ENCODE measurements at places on chromosomes 4 and X.

- no peak for DNase-seq
Observed at GRCh38 chr4:27692868-27693634, 832.4 kb downstream of the STIM2 start.

DNA sequence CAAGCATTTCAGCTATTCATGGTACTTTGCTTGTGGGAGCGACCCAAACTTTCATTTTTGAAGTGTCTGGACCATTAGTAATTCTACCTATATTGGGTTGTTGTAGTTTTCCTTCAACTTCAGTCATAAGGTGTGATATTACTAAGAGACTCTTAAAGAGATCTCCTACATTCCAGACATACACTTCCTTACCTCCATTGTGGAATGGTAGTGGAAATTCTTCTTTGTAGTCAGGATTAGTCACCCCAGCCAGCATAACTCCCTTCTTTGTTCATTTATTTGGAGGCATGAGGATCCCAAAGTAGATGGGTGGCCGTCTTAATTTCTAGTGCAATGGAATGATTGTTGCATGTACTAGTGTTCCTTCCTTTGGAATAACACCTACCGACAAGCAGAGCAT lies 991.4 kb downstream of the ARAP2 start:
- no peak for DNase-seq

DNA sequence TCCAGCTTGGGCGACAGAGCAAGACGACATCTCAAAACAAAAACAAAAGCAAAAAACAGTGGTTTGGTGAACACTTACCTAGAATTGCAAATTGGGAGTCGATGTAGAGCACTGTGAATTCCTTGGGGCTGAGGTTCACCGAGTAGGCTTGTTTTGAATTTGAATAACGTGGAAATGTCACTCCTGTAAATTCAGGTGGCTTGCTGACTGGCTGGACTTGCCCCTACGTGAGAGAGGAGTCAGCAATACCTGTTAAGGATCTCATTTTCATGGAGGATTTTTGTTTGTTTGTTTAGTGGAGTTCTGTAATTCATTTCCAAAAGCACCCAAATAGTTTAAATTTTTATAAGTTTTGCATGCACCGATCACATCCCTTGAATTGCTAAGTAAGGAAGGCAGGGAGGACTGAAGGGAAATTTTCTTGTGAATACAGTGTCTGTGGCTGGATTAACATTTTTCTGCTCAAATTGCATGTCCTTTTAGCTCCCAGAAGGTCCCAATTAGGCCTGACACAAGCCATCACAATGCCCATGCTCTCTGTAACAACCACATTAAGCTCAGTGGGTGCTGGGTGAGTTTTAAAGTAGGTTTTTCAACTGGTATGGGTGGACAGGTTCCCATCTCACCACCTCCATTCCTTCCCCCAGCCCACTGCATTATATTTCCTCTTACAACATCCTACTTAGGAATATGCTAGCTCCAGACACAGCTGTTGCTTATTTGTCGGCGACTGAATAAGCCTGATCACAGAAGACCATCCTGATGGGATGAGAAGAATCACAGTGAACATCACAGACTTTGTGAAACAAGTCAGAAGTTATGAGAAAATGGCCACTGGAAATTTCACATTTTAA lies 58.5 kb upstream of the TTC29 start:
- DNase-seq = no peak

DNA sequence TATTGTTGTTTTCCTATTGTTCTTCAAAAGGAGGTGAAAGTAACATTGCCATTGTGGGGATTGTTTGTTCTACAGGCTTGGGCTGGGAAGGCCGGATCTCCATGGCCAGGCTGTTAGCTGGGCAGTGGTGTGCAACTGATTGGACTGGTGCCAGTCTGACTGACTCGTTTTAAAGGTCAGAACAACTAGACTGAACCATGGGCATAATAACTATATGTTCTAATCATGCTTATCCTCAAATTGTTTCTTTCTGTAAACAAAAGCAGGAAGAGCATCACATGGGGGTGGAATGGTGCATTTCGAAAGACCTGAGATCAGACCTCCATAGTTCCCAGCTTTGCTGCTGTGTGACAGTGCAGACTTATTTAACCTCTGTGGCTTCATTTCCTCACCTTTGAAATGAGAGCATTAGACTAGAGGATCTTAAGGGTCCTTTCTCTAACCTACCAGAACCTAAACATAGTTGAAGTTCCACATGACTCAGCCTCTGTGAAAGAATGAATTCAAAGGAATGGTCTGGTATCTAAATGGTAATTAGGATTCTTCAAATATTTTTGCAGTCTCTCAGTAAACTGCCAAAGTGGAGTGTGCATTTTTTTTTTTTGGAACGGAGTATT lies 66.7 kb upstream of the PGRMC2 start:
- peak; percentile 4 for DNase-seq

DNA sequence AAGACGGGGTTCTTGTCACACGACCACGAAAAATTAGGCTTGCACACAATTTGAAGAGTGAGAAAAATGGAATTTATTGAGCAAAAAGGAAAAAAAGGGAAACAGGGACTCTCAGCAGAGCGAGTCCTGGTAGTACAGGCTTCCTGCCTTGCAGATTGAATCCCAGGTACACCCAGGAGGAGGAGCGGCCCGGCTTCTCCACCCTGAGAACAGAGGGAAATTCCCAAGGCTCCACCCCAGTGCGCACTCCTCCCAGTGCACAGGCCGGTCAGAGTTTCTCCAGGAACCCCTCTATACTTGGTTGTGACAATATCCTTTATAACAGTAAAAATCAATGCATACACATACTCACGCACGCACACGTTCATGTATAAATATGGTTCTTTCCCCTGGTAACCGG lies 22.0 kb downstream of the SLC4A4 start:
- no peak for DNase-seq

DNA sequence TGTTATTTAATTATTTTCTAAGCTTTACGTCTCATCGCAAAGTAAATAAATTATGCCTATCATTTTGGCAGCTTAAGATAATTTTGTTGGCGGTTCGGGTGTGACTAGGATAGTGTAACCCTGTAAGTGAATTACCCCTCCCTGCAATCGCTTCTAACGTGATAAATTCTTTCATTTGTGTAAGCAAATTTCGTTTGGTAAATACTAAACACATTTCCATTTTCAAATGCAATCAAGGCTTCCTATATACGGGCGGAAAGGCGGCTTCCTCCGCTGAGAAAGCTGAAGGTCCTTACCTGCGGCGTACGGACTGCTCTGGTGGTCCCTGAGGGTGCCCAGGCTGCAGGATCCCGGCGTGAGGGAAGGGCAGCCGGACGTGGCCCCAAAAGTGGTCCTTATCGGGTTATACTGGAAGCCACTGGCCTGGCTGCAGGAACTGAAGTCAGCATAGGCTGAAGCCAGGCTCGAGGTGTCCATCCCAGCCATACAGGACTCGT lies 403 bp downstream of the PHOX2B start:
- no peak for DNase-seq

DNA sequence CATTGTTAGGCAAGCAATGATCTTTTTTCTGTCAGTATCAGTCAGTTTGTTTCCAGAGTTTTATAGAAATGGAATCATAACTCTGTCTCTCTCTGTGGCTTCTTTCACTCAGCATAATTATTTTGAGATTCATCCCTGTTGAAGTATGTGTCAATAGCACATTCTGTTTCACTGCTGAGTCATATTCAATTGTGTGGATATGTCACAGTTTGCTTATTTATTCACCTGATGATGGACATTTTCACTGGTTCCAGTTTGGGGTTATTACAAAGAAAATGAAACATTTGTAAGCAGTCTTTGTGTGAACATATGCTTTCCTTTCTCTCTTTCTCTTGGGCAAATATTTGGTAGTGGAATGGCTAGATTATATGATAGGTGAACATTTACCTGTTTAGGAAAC lies 10.2 kb upstream of the ZNF718 start:
- no peak for DNase-seq

DNA sequence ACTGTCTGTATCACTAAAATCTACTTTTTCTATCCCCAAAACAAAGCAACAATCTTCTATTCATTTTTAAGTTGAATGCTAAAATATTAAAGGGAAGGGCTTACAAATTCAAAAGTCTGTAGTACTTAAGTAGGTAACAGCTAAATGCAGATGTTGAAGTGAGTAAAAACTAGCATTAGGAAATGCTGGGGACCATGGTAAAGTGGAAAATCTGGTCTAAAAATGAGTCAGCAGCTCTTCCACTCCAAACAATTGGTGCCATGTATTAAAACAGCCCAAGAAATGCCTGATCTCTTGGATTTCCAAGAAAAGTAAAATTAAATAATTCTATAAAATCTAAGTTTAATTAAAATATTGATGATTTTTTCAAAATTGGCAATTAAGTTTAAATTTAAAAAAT lies 73.3 kb upstream of the PPP3CA start:
- DNase-seq = no peak

DNA sequence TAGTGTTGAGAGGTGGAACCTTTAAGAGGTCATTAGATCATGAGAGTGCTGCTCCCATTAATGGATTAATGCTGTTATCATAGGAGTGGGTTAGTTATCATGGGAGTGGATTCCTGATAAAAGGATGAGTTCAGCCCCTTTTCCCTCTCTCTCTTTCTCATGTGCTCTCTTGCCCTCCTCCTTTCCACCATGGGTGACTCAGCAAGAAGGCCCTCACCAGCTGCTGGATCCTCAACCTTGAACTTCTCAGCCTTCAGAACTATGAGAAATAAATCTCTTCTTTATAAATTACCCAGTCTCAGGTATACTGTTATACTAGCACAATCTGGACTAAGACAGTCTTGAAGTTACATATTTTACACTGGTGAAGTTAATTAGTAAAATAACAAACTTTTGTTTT lies 10.0 kb upstream of the CDKL5 start:
- no peak for DNase-seq

DNA sequence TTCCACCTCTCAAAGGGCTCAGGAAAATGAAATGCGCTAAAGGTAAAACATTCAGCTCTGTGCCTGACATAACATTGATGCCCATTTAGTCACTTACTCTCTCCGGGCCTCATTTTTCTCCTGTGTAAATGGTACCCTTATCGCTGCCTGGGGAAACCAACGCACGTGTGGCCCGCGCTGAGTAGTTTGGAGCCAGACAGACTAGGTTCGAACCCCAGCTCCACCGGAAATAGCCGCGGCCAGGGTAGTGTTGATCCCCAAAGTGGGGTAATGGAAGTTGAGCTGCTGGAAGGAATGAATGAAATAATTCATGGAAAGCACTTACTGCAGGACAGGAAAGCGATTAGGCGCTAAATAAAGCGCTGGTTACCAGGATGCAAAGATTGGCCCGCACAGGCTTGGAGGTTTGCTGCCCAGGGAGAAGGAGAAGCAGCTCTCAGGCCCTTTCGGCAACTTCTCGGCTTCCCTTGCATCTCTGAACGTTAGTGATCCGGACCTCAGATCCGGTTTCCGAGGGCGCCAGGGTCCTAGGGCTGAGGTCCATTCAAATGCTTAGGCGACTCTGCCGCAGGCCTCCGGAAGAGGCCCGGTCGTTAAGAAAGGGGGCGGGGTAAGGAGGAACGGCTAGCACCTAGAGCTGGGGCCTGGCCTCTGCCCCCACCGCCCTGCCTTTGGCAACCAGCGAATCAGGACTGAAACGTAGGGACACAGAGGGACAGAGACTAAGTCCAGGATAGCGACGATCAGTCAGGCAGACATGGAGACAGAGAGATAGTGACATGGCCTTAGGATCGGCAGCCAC lies 13.3 kb downstream of the NKX3-2 start:
- no peak for DNase-seq

GRCh38 chr4:184444953-184445309 lies 29.4 kb downstream of the IRF2 start:
- no peak for DNase-seq

- no peak for DNase-seq
Observed at GRCh38 chr4:69773484-69773883, 13.1 kb upstream of the SULT1B1 start.

GRCh38 chr4:158768555-158769174 lies at the start of gene FNIP2:
TSS of gene FNIP2 (plus strand) at chr4:158769026. CDS start at chr4:158769213, 187 bp downstream.
- DNase-seq = peak; percentile 92

DNA sequence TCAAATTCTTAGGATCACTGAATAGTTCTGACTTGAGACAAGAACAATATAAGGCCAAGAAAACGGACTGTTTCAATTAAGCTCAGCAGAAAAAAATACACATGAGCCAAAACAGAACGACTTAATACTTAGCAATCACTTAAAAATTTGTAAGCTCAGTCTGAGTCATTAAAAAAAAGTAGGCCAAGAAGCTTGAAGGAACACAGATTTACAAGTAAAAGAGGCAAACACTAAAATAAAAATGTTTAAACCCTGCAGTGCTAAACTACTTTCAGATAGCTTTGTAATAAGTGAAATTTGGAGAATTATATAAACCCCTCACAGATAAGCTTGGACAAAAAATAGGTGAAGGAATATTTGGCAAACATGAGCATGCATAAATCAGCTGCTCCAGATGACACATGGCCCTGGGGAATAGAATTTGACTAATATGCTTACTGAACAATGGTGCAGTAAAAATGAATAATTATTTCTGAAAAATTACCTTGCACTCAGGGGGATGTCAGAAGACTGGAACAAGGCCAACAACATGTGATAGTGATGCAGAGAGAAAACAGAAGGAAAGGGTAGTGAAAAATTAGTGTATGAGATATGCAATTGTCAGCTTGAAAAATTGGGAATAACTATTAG lies 49.6 kb downstream of the LNX1 start:
- no peak for DNase-seq

DNA sequence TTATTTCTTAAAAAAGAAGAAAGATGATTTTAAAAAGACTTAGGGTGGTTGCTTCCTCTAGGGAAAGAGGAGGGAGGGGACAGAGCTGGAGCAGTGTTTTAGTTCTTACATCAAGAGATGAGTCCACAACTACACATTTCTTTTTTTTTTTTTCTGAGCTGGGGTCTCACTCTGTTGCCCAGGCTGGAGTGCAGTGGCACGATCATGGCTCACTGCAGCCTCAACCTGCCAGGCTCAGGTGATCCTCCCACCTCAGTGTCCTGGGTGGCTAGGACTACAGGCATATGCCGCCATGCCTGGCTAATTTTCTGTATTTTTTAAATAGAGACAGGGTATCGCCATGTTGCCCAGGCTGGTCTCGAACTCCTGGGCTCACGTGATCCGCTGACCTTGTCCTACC lies 17.2 kb downstream of the SH3KBP1 start:
- no peak for DNase-seq

- DNase-seq = peak; percentile 42
Observed at GRCh38 chr4:88219099-88219498, 60.7 kb upstream of the ABCG2 start.

DNA sequence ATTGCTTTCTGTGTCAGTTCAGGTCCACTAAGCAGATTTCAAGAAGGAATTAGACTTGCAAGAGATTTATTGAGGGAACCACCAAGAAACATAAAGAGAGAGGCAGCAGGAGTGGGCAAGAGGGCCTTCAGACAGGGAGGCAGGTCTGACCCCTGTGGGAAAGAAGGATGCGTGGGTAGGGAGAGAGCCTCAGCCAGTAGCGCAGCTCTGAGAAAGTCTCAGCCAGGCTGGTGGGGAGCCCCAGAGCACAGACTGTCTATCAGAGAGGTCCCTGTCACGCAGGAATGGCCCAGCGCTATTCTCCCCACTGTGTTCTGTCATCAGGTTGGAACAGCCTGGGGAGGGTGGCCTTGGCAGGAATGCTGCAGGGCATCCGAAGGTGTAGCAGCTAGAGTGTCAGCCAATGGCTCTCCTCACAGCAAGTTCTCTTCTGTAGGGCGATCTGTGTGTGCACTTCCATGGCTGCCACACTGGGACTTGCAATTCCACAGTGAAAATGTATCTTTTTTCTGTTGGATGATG lies 48.0 kb downstream of the OTC start:
- no peak for DNase-seq

Measured in NCI-H1092 treated with DMSO at 0.1 percent for 48 hours (cell line).